Activated T-cell treated with anti-CD3 and anti-CD28 coated beads for 1 hour (primary cell): ENCODE measurements at places on chromosomes 13 and 19.

DNA sequence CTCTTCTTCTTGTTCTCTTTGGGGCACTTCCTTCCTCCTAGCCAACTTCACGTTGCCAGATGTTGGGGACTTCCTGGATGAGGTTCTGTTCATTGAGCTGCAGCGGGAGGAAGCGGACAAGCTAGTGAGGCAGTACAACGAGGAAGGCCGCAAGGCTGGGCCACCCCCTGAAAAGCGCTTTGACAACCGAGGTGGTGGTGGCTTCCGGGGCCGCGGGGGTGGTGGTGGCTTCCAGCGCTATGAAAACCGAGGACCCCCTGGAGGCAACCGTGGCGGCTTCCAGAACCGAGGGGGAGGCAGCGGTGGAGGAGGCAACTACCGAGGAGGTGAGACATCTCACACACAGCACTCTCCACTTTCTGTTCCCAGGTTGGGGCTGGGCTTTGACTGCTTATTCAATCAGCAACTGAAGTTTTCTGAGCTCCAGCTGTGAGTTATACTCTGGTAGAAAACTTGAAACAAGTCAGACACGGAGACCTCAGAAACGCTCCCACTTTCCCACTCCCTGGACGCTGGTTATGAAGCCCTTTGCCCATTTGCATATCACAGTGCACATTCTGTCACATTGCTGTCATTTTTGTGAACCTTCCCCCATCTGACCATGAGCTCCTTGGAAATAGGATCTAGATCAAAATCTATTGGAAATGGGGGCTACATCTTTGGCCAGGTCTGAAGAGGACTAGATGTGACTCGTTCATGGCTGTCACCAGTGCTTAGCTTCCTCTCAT lies 7.2 kb upstream of the CCDC97 start:
- DNase-seq: peak; percentile 39

DNA sequence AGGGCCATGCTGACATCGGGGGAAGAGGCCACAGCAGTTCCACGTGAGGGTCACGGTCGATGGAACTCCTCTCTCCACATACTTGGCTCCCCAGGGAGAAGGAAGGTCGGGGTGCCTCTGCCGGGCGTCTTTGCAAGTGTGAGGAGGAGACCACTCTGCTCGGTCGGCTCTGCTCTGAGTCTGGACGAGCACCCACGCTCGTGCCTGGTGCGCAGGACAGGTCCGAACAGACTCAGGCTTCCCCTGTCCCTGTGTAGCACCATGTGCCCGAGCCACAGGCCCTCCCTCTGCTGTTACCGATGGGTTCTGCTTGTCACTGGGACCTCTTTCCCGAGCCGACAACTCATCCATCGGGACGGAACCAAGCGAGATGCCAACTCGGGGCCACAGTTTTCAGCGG lies 35.1 kb downstream of the TMEM255B start:
- no peak for DNase-seq

GRCh38 chr13:28338006-28338574 lies 156.8 kb downstream of the FLT1 start:
- no peak for DNase-seq

DNA sequence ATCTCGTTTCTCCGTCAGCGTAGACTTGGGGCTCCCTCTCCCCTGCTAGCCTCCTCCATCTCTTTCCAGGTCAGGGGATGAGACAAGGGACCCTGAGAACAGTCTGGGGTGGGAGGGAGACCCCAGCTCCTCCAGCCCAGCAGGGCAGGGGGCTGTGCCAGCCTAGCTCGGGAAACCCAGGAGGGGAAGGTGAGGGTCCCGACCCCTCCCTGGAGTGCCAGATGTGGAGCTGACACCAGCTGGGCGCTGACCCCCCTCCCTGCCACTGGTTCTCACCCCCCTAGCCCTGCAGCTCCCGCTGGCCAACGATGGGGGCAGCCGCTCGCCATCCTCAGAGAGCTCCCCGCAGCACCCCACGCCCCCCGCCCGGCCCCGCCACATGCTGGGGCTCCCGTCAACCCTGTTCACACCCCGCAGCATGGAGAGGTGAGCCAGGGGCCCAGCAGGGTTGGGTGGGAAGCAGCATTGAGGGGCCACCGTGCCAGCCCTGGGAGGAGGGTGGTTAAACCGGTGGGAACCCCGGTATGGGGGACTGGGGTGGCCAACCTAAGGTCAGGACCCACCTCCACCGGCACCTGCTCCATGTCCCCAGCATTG lies 5.1 kb upstream of the TGFBR3L start:
- no peak for DNase-seq

- DNase-seq: no peak
Measured at GRCh38 chr13:79037197-79037596, 368.9 kb downstream of the RBM26 start.

GRCh38 chr13:26658448-26659385 lies 101.2 kb downstream of the WASF3 start:
- no peak for DNase-seq

DNA sequence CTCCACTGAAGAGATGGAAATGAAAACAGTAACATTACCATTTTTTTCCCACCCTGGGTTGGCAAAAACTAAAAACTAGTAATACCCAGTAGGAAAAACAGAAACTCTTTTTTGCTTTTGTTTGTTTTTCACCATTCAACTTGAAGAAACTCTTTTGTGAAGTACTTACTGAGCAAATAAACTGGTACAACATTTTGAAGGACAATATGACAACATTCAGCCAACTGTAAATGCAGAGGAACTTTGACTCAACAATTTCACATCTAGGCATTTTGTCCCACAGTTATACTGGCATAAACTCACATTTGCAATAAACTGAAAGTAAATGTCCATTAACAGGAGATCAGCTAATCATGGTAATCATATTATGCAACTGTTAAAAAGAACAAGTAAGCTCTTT lies 152.5 kb downstream of the RNF17 start:
- DNase-seq: no peak

GRCh38 chr13:32878163-32878562 lies 138.1 kb upstream of the KL start:
- DNase-seq: no peak
